ENCODE measurements at places on chromosomes 3 and 15. TPM values are rescaled to one million over a fixed set of nuclear protein-coding genes. Genes with fewer than 3 reads are reported as not detected.

TRAT1 gene
- 0.26 TPM for polyA plus RNA-seq

LYZL4 gene
- polyA plus RNA-seq, result not detected

IL17RE gene
- polyA plus RNA-seq, result not detected

LMCD1 gene
- not detected for polyA plus RNA-seq

MYZAP gene
- polyA plus RNA-seq, result 15.3 TPM

EIF2B5 gene
- polyA plus RNA-seq, result 54.4 TPM

OXTR gene
- 0.18 TPM for polyA plus RNA-seq

PSMD6 gene
- polyA plus RNA-seq, result 131 TPM

GTF2A2 gene
- polyA plus RNA-seq, result 156 TPM

AGTR1 gene
- not detected for polyA plus RNA-seq

DNA sequence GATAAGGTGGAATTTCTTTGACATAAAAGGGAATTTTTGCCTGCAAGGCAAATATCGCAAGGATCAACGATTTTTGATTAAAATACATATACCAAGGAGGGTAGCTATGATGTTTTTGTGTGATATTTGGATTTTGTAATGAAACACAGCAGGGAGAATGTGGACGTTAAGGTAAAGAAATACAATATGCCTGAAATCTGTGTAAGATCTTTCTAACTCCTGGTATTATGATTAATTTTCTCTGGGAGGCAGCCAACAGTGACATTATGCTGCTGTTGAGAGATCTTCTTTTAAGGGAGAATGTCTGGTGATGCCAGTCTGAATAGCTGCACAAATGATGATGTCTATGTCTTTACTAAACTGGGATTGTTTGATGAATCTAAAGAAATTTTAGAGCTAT, 972.2 kb downstream of the SQOR start:
- no peak for DNase-seq

- no peak for DNase-seq
Observed at GRCh38 chr3:11420066-11420465, 147.9 kb downstream of the ATG7 start.

DNA sequence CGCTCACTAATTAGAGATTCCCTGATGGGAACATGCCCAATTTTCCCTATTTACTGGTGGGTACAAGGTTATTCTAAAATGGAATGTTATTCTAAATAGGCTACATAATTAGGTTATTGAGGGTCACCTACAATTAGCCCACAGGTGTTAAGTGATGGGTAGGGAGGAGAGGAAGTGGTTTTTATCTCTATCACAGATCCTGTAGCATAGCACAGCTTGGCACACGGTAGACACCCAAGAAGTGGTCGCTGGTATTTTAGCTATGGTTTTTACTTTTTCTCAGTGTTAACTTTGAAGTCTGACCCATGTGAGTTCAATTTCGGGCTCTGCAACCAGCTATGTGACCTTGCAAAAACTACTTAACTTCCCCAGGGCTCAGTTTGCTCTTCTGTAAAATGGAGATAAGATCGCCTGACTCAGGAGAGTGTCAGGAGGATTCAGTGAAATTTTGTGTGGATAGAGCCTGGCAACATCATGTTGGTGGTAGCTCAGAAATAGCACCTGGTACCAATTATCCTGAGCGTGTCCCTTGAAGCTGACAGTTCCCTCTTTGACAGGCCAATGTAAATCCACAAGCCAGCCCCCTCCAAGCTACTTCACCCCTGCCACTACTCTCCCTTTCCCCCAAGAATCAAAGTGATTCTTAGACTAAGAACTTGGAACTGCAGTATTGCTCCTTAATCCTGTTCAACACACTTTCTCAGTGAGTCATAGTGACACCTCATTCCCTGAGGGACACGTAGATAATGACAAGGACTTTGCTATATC, 8.7 kb upstream of the LMCD1 start:
- no peak for DNase-seq

- no peak for DNase-seq
Observed at GRCh38 chr3:62954580-62954979, 79.4 kb upstream of the CADPS start.

DNA sequence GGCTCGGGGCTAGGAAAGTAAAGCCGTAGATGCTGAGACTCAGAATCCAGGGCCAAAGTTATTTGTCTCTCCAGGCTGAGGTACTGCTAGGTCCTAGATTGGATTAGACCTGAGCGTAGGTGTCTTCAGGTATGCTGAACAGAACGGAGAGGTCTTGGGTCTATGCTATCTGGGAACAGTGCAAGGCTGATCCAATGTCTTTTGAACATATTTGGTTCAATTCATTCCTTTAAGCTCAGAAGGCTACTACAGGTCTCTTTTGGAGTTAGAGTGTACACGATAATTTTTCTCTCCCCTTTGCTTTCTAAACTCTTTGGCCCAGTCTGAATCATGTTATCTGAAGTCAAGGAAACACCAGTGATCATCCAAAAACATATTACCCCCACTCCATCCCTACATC, 137.5 kb upstream of the TBL1XR1 start:
- DNase-seq, result no peak

DNA sequence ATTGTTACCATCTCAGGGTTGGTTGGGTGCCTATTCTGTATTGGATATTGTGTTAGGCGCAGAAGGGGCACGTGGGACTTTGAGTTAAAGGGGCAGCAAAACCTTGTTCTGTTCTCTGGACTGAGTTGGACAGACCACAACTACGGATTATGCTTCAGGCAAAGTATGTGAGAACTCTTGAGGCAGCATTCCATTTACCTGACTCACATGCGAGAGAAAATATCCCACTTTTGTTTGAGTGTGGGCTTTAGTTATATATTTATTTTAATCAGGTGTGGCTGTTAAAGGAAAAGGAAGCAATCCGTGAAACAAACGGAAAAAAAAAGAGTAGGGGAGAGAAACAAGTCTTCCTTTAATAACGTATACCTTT, 627 bp upstream of the PLS1 start:
- DNase-seq, result no peak

GRCh38 chr3:54163441-54163840, 41.1 kb downstream of the CACNA2D3 start:
- DNase-seq, result no peak

DNA sequence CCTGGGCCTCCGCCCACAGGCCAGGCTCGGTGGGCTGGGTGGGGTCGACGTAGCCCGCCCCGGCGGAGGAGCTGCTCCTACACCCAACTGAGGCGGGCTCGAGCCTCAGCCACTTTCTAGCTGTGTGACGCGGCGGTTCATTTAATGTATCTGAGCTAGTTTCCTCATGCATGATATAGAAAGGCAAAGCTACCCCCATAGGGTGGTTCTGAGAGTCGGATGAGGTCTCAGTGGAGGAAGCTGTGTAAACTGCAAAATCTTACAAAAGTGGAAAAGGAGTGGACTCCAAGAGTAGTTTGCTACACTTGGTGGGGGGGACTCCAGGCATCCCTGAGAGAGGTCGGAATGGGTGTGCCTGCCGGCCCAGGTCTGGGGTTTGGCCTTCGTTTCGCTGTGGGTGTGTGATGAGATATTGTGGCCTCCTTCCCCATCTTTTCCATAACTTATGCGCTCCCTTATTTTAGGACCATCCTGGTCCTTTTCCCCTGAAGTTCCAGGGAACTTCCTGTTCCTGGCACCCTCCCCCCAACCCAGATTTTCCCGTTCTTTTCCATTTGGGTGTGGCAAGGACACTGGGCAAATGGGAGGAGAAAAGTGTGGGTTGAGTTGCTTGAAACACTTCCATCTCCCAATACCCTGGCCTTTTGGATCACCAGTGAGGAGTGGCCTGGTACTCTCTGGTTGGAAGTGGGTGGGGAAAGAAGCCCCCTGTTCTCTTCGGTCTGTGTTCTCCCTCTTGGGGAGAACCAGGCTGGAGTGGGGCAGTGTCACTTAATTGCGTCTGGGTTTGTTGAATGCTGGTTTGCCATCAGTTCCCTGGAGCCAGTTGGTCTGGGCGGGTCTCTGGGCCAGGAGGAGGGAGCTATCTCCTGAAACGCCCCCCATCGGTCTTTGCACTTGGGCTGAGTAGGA, 1.1 kb downstream of the PDIA5 start:
- no peak for DNase-seq

GRCh38 chr3:122283796-122284445, 41.1 kb upstream of the CSTA start:
- DNase-seq, result no peak

GRCh38 chr3:81760215-81760614, 1.2 kb downstream of the GBE1 start:
- DNase-seq, result no peak

DNA sequence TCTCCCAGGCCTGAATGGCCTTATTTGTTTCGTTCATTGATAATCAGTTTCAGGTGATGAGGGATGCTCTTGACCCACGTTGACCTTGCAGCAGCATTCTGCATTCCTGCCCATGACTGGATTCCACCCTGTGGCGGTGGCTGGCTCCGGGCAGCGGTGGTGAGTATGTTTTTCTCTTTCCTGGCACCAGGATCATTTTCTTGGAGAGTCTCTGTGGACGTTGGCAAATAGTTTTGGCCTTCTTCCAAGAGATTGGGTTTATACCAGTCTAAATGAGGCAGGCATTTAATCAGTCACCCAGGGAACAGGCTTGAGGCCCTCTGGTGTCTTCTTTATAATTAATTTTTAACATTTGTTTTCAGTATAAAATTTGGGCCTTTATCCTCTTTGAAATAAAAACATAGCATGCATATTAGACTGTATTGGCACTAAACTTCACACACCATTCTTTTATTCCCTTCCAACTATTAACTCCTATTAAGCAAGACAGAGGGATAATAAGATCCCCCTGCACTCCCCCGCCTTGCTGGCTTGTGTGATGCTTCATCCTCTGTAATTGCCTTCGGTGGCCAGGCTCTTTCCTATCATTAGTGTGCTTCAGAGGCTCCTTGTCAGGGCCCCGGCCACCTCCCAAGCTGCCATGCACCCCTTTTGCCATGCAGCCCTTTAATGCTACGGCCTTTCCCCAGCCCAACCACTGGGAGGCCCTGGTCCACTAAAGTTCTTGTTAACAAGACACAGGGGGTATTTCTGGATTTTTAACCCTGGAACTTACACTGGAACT, 176.2 kb upstream of the TOPAZ1 start:
- no peak for DNase-seq

DNA sequence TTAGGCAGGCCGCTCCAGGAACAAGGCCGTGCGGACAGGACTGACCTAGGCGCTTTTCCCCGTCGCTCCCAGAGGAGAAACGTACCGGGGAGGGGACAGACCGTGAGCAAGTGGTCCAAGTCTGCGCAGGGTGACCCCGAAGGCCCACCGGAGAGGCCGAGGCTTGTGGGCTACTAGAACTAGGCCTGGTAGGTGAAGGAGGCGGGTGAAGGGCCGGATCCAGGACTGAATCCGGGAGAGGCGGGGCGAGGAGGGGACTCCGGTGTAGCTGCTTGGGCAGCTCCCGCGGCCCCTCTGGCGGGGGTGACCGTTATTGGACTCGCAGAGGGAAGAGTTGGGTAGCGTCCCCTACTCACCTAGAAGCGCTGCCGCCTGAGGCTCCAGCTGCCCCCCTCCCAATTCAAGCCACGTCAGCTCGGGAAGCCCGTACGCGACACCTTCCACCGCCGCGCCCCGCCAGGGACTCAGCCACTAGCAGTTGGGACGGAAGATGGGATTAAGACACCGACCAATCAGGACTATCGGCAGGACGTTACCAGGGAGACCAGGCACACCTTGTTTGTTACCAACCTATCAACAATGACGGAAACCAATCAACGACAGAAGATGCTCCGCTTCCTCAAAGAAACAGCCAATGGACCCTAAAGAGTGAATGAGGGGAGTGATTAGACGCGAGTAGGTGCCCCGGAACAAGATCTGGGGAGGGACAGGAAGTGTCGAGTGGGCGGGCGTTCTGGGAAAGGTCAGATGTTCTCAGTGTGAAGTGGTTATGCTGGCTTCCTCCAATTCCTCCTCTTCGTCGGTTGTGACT, at the start of gene GOLGB1:
TSS of gene GOLGB1 (minus strand) at position 466 of the 811 bp plus-strand sequence. CDS start 18,770 bp downstream, outside the sequence.
- peak; percentile 95 for DNase-seq

DNA sequence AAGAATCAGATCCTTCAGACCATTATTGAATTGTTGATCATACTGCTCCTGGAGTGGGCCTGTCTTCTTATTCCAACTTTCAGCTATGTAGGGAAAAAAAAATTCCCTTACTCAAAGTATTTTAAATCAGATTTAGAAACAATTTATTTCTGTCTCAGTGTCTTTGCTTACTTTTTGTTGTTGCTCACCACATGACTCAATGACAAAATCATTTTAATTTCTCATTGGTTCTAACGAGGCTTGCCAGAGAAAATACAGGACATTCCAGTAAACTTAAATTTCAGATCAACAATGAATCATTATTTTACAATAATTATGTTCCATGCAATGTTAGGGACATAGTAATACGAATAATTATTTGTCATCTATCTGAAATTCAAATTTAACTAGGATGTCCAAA, 748.5 kb upstream of the CBLB start:
- no peak for DNase-seq

GRCh38 chr3:147760941-147761340, 351.8 kb downstream of the ZIC1 start:
- DNase-seq, result no peak

DNA sequence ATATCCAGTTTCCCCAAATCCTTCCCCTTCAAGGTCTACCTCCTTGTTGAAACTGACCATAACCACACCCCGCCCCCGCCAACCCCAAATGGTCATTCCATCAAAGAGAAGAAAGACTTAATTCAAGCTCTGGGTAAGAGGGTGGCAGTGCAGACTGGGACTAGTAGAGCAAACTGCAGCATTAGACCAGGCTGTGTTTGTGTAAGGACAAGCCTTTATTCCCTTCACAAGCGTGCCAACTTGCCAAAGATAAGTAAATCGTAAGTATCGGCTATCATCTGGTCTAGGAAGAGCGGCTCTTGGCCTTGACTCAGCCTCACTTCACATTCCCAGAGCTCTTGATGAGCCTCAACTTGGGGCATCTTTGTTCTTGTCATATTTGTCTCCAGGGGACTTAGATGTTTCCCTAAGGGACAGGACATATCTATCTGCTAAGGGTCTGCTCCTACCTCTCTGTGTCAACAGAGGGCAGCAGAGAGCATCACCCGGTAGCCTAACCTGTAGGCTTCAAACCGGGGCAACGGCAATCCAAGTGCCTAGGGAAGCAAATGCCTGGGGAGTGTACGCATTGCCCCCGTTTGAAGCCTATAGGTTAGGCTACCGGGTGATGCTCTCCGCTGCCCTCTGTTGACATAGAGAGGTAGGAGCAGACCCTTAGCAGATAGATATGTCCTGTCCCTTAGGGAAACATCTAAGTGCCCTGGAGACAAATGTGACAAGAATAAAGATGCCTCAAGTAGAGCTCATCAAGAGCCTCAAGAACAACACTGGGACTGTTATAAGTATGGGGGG, 8.9 kb upstream of the MAP3K13 start:
- peak; percentile 51 for DNase-seq

GRCh38 chr3:72165317-72165716, 380.4 kb upstream of the PROK2 start:
- no peak for DNase-seq

DNA sequence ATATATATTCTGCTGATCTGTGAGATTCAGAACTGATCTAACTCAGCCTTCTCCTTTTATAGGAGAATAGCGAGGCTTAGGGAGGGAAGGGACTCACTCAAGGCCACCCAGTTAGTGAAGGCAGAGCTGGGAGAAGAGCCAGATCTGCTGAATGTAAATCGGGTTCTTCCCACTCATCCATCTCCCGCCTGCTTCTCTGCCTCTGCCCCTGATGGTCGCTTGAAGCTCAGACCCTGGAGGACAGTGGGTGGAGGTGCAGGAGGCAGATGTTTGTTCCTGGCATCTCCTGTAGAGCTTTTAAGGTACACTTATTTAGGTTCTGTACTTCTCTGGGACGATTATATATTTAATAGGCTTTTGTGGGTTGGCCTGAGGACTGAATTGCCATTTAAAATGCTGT, 4.3 kb downstream of the PDIA5 start:
- no peak for DNase-seq

Measured in naive B cell (primary cell).